Fibroblast of lung (primary cell): ENCODE measurements at places on chromosomes 1 and 21.
A peak's percentile ranks its signal among the peaks of the same experiment; 100 is the strongest.

DNA sequence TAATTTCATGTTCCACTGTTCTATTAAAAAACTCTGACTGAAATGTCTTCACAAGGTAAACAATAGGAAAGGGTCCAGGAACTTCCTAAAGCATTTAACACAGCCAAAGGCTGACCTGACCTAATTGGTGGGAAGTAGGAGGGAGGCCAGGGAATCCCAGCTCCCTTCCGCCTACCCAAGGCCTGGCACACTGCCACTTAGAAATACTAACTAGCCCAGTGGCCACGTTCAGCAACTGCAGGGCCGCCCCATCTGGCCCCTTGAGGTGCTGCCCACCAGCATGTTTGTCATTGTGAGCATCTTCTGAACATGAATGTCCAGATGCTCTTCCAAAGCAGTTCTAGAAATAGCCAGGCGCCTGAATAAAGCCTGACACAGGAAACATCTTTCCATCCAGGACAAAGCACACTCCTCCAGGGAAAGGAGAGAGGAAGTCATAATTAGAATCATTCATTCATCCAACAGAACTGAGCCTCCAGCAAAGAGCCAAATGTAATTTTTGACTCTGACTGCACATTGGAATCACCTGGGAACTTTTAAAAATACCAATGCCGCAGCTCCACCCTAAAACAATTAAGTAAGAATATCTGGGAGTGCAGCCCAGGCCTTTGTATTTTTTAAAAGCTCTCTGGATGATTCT lies 44.6 kb upstream of the BCL9 start:
- DNase-seq = peak; percentile 46

DNA sequence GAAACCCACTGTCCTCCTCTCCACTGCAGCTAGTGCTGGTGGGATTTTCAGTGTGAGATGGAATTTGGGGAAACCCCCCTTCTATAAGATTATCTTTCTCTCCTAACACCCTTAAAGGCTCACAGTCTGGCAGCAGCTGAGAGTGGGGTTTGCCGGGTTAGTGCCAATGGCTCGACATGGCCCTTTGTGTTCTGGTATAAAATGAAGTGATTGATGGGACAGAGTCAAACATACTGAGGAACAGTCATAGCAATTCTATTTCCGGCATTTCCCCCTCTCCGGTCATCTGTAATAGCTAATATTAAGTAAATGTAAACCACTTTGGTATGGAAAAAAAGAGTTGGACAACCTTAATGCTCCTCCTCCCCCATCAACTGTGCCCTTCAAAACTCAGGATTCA lies 37.6 kb downstream of the TFF3 start:
- no peak for DNase-seq

DNA sequence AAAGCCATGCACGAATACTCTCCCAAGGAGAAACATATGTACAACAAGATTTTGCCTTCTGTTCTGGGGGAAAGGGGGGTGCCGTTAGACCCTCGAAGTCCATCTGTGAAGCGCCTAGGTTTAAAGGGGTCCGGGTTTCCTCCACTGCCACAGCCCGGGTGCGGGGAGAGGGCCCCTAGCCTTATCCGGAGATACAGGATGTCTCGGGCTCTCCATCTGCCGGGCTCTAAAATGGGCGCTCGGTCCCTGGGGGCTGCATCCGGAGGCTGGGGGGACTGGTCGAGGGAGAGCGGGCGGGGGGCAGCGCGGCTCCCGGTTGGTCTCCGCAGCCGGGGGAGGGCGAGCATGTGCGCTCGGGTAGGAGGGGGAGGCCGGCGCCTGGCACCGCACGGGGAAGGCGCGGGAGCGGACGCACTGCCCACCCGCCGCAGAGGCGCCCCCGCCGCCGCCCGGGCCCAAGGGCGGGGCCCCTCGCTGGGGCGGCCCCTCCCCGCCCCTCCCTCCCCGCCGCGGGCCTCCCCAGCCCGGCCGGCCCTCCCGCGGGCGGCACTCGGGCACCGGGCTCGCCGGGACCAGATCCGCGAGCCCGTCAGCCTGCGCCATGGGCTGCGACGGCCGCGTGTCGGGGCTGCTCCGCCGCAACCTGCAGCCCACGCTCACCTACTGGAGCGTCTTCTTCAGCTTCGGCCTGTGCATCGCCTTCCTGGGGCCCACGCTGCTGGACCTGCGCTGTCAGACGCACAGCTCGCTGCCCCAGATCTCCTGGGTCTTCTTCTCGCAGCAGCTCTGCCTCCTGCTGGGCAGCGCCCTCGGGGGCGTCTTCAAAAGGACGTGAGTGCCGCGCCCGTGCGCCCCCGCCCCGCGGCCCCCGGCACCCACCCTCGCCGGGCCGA lies 63.1 kb downstream of the ELK4 start:
- DNase-seq = peak; percentile 6

- DNase-seq = no peak
Measured at GRCh38 chr1:20228314-20228825, 42.1 kb upstream of the PLA2G2C start.

GRCh38 chr1:246618240-246618808 lies 52.1 kb downstream of the CNST start:
- DNase-seq = no peak

DNA sequence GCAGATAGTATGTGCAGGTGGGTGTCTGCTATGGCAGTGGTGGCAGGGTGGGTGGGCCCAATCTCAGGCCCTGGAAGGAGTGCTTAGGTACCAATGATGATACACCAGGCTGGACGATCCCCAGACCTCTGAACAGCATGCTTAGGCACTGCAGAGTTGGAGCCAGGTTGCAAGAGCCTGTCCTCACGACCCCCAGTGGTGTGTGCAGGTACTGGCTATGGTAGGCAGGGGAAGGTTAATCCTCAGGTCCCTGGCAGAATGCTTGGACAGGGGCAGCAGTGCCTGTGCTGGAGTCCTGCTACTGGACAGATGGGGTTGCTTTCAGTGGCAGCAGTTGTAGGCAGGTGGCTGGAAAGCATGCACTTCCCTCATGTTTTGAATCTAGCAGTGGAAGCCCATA lies 100.5 kb upstream of the NEK7 start:
- DNase-seq = no peak

GRCh38 chr1:199291022-199291740 lies 652.3 kb downstream of the PTPRC start:
- peak; percentile 57 for DNase-seq

DNA sequence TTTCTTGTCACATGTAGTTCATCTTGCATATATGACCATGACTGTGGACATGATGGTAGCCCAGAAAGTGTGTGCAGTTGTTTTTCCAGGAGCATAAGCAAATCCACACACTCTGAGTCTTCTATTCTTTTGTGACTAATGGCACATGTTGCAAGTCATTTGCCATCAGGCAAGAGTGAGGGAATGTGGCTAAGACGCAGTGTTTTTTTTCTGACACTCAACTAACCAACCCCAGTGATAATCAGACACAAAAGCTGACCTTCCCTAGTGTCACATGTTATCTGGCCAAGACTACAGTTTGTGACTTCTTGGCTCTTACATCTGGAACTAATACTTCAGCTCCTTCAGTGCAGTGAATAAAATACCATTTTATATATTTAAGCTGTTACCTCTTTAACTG lies 108.8 kb downstream of the ITSN1 start:
- DNase-seq = peak; percentile 31

- DNase-seq = no peak
Measured at GRCh38 chr21:33937146-33937545, 21.5 kb upstream of the ATP5PO start.

- no peak for DNase-seq
Measured at GRCh38 chr1:205391386-205391785, 30.5 kb downstream of the LEMD1 start.

DNA sequence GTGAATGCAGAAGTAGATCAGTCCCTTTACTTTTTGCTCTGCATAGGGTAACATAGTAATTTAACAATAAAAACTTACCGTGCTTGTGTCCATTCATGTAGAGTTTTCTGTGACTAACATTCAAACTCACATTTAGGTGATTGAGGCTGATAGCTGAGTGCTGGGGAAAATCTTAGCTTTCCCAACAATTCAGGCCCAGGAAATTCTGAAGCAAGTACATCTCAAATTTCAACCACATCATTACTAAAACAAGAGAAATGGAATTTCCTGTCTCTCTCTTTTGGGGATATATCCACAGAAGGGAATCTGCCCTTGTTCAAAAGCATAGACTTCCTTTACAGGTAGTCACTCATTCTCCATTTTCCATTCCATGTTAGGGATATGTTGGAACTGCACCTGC lies 33.1 kb upstream of the C1orf146 start:
- DNase-seq = peak; percentile 89

- no peak for DNase-seq
Measured at GRCh38 chr1:82346141-82346540, 545.4 kb downstream of the ADGRL2 start.

DNA sequence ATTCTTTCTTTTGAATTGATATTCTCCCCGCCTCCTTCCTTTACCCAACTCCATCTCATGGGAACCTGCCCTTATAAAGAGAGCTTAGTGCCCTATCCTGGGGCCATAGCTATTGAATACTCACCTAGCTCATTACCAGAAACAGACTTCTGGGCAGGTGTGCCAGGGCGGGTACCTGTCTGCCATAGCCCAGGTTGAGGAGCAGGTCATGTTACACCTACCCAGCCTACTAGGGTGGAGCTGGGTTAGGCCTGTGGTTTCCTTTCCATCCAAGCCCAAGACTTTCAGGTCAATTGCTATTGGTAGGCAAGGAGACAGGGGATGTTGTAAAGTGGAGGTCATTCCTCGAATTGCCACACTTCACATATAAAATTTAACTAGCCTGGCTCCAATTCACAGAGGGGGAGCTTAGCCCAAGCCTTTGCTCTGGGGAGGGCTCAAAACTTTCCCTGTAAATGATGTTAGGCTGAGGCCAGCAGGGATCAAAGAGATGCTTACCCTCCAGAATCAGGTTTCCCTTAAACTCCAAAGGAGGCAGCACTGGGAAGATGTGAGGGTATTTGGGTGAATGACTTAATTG lies 87.1 kb upstream of the IPO9 start:
- DNase-seq = no peak

DNA sequence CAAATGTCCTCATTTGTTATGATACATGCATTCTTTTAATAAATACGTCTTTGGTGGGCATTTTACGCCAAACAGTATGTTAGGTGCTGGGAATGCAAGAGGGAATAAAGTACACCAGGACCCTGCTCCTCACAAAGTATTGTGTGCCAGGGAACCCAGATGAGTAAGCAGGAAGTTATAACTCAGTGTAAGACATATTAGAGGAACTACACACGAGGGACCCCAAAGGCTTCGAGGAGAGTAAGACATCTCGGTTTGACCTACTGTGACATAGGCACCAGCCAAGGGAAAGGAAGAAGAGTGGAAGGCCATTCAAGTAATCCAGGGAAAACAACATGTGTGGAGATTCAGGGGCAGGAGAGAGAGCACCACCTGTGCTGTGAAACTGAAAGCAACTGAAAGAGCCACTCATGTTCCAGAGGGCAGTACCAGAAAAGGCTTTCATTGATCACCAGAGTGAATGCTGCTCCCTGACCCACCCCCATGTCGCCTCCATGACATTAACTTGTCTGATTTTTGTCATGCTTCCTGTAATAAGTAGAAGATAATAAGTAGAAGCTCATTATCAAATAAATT lies 542.5 kb upstream of the PKN2 start:
- no peak for DNase-seq

DNA sequence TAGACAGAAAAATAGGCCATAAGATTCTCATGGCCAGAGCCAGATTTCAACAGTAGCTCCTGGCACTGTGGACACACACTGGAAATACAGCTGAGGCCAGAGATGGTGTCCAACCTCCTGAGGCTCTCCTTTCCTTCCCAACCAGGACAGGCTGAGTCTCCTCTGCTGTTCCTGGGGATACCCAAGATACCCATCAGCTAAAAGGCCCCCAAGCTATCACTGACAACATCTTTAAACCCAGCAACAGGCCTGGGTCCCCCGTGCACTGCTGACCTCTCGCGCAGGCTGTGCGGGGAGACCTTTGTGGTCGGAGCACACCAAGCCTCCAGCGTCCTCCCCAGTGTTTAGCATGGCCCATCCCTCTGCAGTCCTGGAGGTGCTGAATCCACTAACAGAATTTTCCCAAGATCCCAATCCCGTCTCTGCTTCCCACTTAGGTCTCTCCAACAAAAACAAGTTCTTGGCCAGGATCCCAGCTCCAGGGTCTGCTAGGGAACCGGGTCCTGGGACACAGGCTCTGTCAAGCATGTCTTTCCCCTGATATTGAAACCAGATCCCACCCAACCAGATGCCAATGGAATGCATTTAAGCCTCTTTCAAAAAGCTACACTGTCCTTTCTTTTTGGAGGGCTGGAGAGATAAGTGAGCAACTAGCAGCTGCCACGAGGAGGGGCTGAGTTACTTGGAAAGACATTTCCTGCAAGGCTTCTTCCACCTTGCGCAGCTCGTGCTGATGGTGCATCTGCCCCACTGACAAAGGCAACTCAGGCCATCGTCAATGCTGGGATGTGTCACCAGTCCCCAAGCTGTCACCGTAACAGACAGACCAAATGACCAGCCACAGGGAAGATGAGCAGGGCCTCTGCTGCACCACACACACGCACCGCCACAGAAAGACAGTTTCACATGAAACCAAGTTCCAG lies 73.2 kb downstream of the BCAR3 start:
- peak; percentile 71 for DNase-seq

DNA sequence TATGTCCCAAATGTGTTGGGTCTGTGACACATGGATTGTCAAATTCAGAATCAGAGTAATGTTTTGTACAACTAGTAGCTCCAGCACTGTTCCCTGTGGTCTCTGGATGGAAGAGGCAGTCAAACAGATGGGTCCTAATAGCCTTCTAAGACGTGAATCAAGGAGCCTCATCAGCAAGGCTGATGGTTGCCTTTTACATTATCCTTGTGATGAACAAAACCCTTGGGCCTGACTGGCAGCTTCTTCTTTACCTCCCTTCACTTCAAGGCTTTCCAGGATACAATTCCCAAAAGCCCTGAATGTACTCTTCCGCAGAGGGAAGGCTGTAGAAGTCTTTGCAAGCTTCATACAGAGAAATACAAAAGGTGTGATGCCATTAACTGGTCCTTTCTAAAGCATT lies 633.3 kb downstream of the USP25 start:
- no peak for DNase-seq

GRCh38 chr1:25105836-25106235 lies 126.5 kb downstream of the SYF2 start:
- no peak for DNase-seq

GRCh38 chr1:8419861-8420260 lies 101.9 kb downstream of the SLC45A1 start:
- DNase-seq = no peak

DNA sequence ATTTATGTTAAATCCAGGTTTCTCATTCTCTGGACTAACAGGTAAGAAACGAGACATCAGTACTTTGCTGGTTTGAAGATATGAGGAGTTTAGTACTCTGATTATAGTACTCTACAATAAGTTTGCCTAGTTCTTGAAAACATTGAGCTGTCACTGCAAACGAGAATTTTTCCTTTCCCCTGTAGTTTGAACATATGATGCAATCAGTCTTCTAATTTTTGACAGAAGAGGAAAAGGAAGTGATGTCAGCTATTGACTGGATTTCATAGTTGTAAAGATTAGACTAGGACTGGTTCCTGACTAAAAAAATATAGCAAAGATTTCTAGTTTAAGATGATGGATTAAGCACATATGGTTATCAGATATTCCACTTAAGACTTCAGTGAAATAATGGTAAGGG lies 461.9 kb downstream of the LRRIQ3 start:
- DNase-seq = no peak

GRCh38 chr1:117146575-117147340 lies 25.2 kb upstream of the TRIM45 start:
- peak; percentile 84 for DNase-seq

GRCh38 chr1:68206848-68207689 lies 25.3 kb downstream of the WLS start:
- peak; percentile 78 for DNase-seq
